Activated CD8-positive, alpha-beta T cell treated with anti-CD3 and anti-CD28 coated beads, Interleukin-2, amount 10 ng/mL, durations not matched to agents 7 days and 5 days (primary cell): ENCODE measurements at places on chromosomes 11 and 22.

DNA sequence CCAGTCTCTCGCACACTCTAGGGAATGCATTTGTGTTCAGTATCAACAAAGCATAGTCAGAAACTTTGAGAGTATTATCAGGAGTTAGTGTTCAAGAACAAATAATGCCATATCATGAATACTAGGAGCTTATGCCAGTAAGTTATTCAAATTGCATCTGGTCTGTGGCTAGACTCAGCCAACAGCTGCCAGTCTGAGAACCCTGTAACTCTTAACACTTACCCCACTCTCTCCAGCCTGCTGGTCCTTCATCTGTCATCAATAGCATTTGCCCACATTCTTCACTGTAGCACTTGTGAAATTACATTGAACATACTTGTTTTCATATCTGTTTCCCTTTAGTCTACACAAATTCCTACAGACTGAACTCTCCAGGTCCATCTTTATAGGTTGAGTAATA, 1157.5 kb upstream of the RAG2 start:
- H3K27me3 ChIP-seq, result no peaks in the 10 kb centered on the region
- no peak for DNase-seq
- no peaks in the 10 kb centered on the region for H3K36me3 ChIP-seq
- H3K4me1 ChIP-seq, result no peaks in the 10 kb centered on the region
- no peak overlapping the region for H3K27ac ChIP-seq

DNA sequence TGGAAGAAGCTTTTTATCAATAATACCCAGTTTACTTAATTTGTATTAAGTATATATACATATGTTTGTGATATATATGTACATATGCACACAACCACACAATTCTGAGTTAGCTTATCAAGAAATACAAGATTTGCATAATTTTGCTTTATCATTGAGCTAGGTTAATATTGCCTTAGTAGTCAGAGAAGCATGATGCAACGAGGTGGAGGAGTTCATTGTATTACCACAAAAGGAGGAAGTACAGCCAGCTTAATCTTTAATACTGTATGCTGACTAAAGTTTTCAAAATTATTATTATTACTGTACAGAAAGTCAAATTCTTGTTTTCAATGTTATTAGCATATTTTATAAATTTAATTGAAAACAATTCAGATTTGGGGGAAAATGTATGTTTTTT, 278.4 kb upstream of the PDGFD start:
- H3K27me3 ChIP-seq, result no peaks in the 10 kb centered on the region
- no peaks in the 10 kb centered on the region for H3K4me1 ChIP-seq
- no peaks in the 10 kb centered on the region for H3K36me3 ChIP-seq

DNA sequence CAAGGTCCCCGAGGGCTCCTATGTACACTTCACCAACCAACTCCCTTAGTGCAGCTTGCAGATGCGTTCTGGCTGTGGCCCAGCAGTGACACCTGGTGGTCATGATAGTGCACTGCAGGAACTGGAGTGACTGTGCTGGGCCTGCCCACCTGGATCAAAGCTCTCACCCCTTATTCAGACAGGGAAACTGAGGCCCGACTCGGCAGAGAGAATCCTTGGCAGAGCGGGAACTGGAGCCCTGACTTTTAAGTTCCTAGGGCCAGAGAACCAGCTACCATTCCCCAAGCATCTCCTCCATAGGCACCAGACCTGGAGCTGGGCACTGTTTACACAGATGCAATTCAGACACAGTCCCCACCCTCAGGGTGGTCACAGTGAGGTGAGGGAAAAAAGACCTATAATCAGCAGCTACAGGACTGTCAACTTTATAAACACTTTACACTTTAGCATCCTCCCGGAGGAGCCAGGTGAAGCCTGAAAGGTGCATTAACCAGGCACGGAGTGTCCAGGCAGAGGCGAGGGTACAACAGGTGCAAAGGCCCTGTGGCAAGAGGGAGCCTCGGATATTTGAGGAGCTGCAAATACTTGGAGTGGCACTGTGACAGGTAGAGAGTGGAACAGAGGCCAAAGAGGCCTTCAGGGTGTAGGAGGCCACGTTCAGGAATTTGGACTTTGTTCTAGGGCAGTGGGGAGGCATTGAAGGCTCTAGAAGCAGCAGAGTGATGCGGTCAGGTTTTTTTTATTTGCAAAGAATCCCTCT, 22.0 kb downstream of the RHBDD3 start:
- peaks cover 15% of the 10 kb centered on the region for H3K27me3 ChIP-seq
- H3K27ac ChIP-seq, result no peak overlapping the region
- peaks cover 2% of the 10 kb centered on the region for H3K4me1 ChIP-seq
- H3K36me3 ChIP-seq, result no peaks in the 10 kb centered on the region
- DNase-seq, result peak; percentile 79

DNA sequence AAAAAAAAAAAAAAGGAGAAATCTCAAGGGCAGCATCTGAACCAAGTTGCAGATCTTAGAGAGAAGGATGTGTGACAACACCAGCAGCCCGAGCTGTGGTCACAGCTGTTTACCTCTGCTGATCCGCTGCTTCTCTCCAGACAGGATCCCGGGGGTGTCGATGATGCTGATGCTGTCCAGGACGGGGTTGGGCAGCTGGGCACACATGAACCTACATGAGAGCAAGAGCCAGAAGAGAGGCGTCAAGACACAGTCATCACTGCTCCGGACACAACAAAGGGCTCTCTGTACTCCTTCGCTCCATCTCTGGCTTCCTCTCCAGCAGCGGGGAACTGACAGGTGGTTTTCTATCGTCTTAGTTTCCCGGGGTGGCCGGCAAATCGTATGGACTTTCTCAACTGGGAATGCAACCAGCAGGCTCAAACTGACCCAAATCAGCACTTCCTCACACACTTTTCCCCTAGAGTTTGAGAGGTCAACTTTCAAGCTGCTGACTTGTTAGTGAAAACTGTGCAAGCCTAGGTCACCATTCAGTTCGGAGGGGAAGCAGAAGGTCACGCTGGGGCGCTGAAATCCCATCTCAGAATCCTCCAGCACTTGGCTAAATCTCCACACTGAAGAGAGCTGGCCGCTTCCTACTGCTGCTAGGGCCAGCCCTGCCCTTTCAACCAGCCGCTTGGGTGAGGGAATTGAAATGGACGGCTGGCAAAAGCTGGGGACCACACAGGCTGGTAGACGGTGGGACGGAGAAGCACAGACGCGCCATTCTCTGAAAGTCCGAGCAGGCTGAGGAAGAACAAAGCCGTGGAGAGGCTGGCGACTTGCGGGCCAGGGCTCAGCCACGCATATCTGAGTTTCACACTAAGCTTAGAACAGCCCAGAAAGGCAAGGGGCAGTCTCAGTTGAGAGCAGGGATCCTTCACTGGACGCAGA, 3.8 kb downstream of the EHD1 start:
- H3K36me3 ChIP-seq, result peaks cover 69% of the 10 kb centered on the region
- peak overlapping the region; percentile 93 for H3K27ac ChIP-seq
- no peaks in the 10 kb centered on the region for H3K27me3 ChIP-seq
- DNase-seq, result peak; percentile 59
- peak overlapping the region; percentile 98 for H3K4me3 ChIP-seq

DNA sequence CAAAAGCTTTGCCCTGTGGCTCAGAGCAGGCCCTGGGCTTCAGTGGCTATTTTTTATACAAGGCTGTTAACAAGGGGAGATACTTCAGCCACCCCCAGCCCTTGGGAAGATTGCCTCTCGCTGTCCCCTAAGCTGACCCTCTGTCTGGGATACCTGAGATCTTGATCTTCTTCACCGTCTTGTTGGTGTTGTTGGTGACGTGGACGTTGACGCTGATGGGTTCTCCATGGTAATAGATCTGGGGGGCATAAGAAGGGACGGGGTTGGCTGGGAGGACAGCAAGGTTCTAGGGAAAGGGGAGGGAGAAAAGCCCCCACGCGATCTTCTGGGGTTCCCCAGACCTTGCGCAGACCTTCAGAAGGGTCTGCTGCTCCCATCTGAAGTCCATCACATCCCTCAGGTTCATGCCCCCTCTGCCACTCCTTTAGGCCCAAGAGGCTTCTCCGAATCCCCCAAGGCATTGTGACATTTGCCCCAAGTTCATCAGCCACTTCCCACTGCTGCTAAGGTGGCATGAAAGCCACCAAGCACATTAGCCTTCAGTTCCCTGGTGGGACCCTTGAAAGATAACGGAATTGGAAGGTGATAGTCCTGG, 36.7 kb downstream of the TPBGL start:
- H3K27me3 ChIP-seq, result no peaks in the 10 kb centered on the region
- peaks cover 60% of the 10 kb centered on the region for H3K36me3 ChIP-seq
- DNase-seq, result peak; percentile 6

GRCh38 chr11:11661326-11662040, 39.7 kb upstream of the GALNT18 start:
- no peak overlapping the region for H3K4me3 ChIP-seq
- DNase-seq, result no peak
- H3K27ac ChIP-seq, result no peak overlapping the region
- H3K36me3 ChIP-seq, result no peaks in the 10 kb centered on the region
- H3K27me3 ChIP-seq, result peaks cover 10% of the 10 kb centered on the region
- H3K4me1 ChIP-seq, result no peaks in the 10 kb centered on the region

DNA sequence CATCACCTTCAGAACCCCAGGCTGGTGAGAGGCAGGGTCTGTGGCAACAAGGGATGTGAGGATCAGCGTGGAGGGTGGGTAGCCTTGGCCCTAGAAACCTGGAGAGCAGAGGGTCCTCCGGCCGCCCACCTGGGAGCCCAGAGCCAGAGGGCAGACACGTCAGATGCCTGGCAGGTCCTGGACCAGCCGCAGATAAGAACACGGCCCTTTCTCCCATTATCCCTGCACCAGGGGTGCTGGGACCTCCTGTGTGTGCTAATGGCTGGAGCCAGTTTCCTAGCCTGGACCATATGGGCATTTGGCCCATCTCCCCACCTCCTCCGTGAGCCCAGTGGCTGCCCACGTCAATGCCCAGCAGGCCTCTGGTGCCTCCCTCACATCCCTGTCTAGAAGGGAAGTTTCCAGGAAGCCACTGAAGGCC, 88.4 kb downstream of the MORC2 start:
- no peak overlapping the region for H3K4me3 ChIP-seq
- no peaks in the 10 kb centered on the region for H3K4me1 ChIP-seq
- DNase-seq, result no peak
- H3K27me3 ChIP-seq, result no peaks in the 10 kb centered on the region
- H3K36me3 ChIP-seq, result no peaks in the 10 kb centered on the region

DNA sequence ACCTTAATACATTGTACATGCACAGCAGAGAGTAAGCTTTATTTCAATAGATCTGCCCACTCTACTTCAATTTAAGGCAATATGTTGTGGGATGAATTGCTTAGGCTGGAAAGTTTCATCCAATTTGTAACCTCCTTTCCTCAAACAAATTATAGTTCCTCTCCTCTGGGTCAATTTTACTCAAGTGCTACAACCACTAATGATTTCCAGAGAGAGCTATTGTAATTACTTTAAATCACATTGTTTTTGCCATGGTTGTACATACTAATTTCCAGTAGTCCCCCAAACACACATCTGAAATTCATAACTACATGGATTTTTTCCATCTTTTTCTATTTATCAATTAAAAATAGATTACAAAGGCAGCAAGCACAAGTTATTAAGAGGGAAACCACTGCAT, 72.9 kb downstream of the APIP start:
- no peaks in the 10 kb centered on the region for H3K4me1 ChIP-seq
- H3K4me3 ChIP-seq, result no peak overlapping the region
- no peak overlapping the region for H3K27ac ChIP-seq
- DNase-seq, result no peak
- H3K27me3 ChIP-seq, result peaks cover 8% of the 10 kb centered on the region

GRCh38 chr22:23068096-23068831, 2.1 kb upstream of the GNAZ start:
- no peaks in the 10 kb centered on the region for H3K36me3 ChIP-seq
- H3K4me3 ChIP-seq, result no peak overlapping the region
- no peak for DNase-seq
- peaks cover 31% of the 10 kb centered on the region for H3K27me3 ChIP-seq
- H3K4me1 ChIP-seq, result peaks cover 8% of the 10 kb centered on the region

DNA sequence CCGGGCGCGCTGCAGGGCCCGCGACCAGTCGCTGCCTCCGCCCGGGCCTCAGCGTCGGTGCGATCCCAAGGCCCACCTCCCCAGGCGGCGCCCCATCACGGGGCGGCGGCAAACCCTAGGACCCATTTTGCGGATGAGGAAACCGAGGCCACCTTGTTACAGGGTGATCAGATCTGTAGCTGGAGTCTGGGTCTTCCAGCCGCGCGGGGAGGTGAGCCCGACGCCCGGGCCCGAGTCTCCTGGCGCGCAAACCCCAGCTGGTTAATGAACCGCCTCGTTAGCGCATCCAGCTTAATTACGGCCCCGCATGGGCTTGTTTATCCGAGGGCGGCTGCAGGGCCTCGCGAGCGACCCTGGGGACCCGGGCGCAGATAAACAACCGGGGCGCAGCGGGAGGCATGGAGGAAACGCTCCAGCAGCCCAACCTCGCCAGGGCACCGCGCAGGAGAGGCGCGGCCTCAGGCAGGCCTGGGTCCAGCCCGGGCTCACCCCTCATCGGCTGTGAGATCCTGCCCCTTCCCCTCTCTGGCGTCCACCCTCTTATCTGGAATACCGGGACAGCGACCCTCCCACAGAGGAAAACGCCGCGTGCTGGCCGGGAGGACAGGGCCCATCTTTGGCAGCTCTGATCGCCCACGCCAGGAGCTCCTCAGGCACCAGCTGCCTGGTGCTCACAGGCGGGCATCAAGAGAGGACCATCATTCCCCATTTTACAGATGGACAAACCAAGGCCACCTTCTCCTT, 14.7 kb downstream of the OTUB1 start:
- H3K4me1 ChIP-seq, result peaks cover 24% of the 10 kb centered on the region
- no peak for DNase-seq
- H3K27me3 ChIP-seq, result no peaks in the 10 kb centered on the region
- H3K4me3 ChIP-seq, result peak overlapping the region; percentile 18
- H3K36me3 ChIP-seq, result peaks cover 18% of the 10 kb centered on the region
